Upper lobe of left lung (tissue), 6 donors: ENCODE measurements at places on chromosomes 5 and 9. TPM values are rescaled to one million over a fixed set of nuclear protein-coding genes. Genes with fewer than 3 reads are reported as not detected.
A peak's percentile ranks its signal among the peaks of the same experiment; 100 is the strongest.

CDO1 gene
- 4.2 TPM for total RNA-seq

SH3GL2 gene
- total RNA-seq: 1.5 TPM

QRFP gene
- not detected for total RNA-seq

SOX30 gene
- total RNA-seq: 0.17 TPM

SLC34A1 gene
- not detected for total RNA-seq

- no peak for DNase-seq
- no peak overlapping the region for H3K4me3 ChIP-seq
- no peak overlapping the region for H3K27ac ChIP-seq
- no peaks in the 10 kb centered on the region for H3K36me3 ChIP-seq
- H3K4me1 ChIP-seq: peaks cover 34% of the 10 kb centered on the region
- no peaks in the 10 kb centered on the region for H3K27me3 ChIP-seq
These were observed 2.3 kb upstream of the RPL26L1 start for GRCh38 chr5:172956936-172957335.

DNA sequence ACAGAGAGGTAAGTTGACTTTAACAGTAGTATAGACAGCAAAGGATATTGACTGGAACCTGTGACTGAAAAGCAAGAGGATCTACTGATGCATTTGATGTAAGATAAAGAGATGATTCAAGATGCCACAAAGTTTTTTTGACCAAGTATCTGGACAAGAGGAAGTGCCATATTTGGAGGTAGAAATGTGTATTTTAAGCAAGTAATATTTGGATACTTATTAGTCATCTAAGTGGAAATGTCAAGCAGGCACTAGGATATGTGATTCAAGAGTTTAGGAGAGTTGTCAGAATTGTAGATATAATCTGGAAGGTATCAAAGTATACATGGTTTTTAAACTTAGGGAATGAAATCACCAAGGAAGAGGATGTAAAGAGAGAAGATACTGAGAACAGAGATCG is 686.1 kb upstream of the CHD1 start:
- no peak overlapping the region for H3K27ac ChIP-seq
- H3K4me1 ChIP-seq: no peaks in the 10 kb centered on the region
- no peaks in the 10 kb centered on the region for H3K36me3 ChIP-seq
- no peak for DNase-seq
- no peak overlapping the region for H3K4me3 ChIP-seq

DNA sequence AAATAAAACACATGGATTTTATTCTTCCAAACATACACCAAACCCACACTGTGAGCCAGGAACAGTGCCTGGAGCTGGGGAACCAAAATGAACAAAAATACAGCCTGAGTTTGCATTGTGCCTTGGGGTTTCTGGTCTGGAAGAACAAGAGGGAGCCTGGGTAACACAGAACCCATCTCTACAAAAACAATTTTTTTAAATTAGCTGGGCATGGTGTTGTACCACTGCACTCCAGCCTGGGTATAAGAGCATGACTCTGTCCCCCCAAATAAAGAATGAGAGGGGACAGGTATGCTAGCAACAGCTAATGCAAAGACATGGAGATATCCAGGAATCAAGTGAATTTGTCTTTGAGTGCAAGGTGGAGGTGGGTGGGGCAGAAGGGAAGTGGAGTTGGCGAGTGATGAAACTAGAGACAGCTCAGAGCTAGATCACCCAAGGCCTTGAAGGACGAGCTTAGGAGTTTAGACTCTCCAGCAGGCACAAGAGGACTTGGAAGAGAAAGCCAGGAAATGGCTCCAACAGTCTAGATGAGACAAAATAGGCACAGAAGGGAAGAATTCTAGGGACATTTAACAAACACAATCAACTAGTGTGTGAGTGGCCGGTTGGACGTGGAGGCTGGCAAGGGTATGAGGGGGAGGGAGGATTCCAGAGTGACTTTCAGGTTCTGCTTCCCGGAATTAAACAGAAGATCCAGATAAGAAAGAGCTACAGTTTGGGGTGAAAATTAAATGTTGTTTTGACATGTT is 47.4 kb downstream of the FNBP1 start:
- peak overlapping the region; percentile 77 for H3K27ac ChIP-seq
- H3K4me3 ChIP-seq: no peak overlapping the region

GRCh38 chr5:156126716-156127115 is 200.2 kb upstream of the SGCD start:
- H3K27ac ChIP-seq: no peak overlapping the region
- H3K36me3 ChIP-seq: no peaks in the 10 kb centered on the region
- no peaks in the 10 kb centered on the region for H3K4me1 ChIP-seq

- H3K27me3 ChIP-seq: no peaks in the 10 kb centered on the region
- no peak overlapping the region for H3K27ac ChIP-seq
- H3K36me3 ChIP-seq: no peaks in the 10 kb centered on the region
- peak; percentile 24 for DNase-seq
- no peak overlapping the region for H3K4me3 ChIP-seq
These were observed 25.8 kb downstream of the CDC25C start for GRCh38 chr5:138305797-138306196.

GRCh38 chr5:178308541-178309092 is 76.0 kb upstream of the PHYKPL start:
- H3K36me3 ChIP-seq: no peaks in the 10 kb centered on the region
- no peaks in the 10 kb centered on the region for H3K27me3 ChIP-seq
- H3K27ac ChIP-seq: no peak overlapping the region
- DNase-seq: no peak

DNA sequence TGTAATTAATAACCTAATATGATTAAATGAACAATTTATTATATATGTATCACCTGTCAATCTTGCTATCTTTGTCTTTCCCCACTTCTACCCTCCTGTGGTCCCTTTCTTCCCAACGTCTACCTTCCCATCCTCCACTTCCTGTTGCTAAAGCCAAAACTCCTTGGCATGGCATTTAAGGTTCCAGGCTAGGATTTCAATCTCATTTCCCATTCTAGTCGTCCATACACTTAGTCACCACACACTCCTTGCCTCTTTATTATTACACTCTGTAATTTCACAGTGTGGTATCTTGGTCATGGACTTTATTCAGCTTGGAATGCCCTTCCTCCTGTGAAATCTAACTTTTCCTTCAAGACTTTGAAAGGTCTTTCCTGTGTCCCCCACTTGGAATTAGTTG is 115.3 kb downstream of the SEMA6A start:
- H3K27me3 ChIP-seq: no peaks in the 10 kb centered on the region
- peak overlapping the region; percentile 13 for H3K27ac ChIP-seq
- H3K4me1 ChIP-seq: peaks cover 4% of the 10 kb centered on the region
- H3K4me3 ChIP-seq: no peak overlapping the region
- DNase-seq: no peak

DNA sequence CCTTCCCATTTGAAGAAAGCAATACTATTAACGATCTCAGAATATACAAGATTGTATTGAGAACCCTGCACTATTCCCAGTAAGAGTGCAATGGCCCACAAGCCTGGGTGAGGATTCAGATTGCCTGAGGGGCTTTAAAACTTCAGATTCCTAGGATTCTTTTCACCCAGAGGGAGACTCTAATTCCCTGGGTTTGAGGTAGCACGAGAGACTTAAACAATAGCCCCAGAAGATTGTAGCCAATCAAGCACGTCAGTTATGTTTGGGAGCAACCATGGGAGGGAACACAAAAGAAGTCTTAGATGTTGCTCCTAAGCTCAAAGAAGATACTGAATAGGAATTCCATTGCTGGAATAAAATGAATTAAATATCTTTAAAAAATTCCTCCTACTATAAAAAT is 17.9 kb downstream of the MRPS27 start:
- H3K4me3 ChIP-seq: no peak overlapping the region
- DNase-seq: no peak
- no peaks in the 10 kb centered on the region for H3K27me3 ChIP-seq
- H3K27ac ChIP-seq: no peak overlapping the region
- peaks cover 5% of the 10 kb centered on the region for H3K36me3 ChIP-seq
- H3K4me1 ChIP-seq: peaks cover 6% of the 10 kb centered on the region

DNA sequence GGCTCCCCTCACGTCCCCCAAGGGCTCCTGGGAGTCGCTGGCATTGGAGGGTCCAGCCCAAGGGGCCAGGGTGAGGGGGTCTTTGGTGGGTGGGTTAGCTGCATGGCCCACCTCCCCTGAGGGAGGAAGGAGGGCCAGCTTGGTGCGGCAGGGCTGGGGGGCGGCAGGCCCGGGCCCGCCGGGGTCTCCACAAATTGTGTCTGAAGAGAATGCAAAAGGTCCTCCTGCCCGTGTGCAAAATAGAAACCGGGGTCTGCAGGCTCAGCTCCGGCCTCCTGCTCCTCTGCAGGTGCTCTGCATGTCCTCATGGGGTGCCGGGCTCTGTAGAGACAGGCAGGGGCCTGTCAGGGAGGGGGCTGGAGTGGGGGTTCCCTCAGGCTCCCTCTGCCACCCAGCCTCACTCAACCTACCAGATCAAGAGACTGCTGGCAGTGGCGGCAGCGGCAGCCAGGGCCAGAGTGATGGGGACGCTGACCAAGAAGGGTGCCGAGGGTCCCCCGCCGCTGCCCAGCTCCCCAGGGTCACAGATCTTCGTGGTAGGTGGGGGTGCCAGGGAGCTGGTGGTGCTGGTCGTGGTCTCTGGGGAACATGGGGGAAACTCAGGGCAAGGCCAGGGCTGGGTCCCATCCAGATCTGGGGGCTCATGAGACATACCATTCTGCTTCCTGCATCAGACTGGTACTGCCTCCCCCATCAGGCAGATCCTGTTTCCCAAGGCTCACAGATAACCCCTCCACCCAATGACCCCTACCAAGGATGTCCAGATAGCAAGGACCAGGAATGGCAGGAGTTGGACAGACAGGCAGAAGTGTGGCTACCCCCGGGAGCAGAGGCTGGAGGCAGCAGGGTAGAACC is 29.2 kb upstream of the ENHO start:
- no peaks in the 10 kb centered on the region for H3K27me3 ChIP-seq
- DNase-seq: peak; percentile 14
- no peaks in the 10 kb centered on the region for H3K4me1 ChIP-seq
- no peak overlapping the region for H3K4me3 ChIP-seq
- H3K36me3 ChIP-seq: no peaks in the 10 kb centered on the region

GRCh38 chr5:82855893-82856550 is 221.2 kb downstream of the TMEM167A start:
- H3K4me3 ChIP-seq: no peak overlapping the region
- no peaks in the 10 kb centered on the region for H3K36me3 ChIP-seq
- H3K27ac ChIP-seq: no peak overlapping the region
- H3K27me3 ChIP-seq: no peaks in the 10 kb centered on the region
- H3K4me1 ChIP-seq: no peaks in the 10 kb centered on the region
- DNase-seq: no peak

DNA sequence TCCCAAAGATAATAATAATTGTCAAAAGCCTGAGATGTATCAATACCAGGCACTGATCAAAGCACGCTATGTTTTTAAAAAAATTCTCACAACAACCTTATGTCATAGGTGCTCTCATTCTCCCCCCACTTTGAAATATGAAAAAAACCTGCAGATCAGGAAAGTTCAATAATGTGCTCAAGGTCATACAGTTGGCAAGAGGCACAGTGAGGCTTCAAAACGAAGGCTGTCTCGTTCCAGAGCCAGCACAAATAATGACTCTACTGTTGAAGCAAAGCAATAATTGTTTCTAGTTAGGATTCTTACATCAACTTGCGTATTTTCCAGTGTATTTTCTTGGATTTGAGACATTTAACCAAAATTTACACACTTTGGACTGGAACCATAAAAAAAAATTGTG is 88.3 kb downstream of the RAB3C start:
- no peak overlapping the region for H3K4me3 ChIP-seq
- no peaks in the 10 kb centered on the region for H3K27me3 ChIP-seq

DNA sequence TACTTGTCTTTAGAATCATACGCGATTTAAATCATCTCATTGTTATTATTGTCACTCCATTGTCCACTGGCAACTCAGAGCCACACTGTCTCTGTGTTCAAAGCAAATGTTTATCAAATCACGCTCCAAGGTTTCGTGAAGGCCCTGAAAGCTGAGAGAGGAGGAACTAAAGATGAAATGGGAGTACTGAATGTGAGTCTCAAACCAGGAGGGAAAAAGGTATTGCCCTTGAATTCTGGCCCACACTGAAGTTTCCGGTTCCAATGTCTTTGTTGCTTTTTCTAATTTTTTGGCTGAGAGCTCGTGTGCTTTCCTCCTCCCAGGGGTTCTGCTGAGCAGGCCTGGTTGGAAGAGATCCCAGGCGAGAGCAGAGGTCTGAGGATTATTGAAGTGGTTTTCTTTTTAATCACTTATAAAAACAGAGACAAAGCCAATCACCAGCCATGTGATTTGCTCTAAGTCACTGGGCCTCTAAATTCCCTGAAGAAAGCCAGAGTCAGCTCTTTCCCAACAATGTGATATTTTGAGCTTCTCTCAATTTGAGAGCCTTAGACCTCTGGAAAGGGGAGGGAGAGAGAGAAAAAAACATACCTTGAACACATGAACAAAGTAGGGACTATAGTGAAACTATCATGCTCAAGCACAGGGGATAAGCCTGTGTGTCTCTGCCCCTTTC is 420.8 kb upstream of the GRAMD2B start:
- no peaks in the 10 kb centered on the region for H3K4me1 ChIP-seq
- H3K36me3 ChIP-seq: no peaks in the 10 kb centered on the region
- H3K27me3 ChIP-seq: no peaks in the 10 kb centered on the region
- H3K27ac ChIP-seq: peak overlapping the region; percentile 38
- H3K4me3 ChIP-seq: no peak overlapping the region

DNA sequence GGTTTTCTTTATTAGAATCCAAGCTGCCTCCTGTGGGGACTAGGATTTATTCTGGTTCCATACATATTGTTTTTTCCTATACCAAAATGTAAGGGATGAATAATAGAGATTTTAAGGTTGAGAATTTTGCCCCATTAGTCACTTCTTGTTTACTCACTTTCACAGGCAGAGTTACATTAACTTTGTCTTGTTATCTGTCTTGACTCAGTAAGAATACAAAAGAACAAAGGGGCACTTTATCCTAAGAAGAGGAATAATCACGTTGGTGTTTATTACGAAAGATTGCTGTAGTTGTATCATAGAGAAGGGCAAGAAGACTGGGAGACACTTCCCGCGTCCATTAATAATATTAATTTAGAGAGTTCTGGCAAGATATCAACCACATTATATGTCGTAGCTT is 599.7 kb upstream of the FTMT start:
- H3K4me1 ChIP-seq: no peaks in the 10 kb centered on the region
- H3K27me3 ChIP-seq: no peaks in the 10 kb centered on the region
- H3K36me3 ChIP-seq: no peaks in the 10 kb centered on the region
- no peak for DNase-seq
- no peak overlapping the region for H3K4me3 ChIP-seq

- no peaks in the 10 kb centered on the region for H3K27me3 ChIP-seq
- peaks cover 49% of the 10 kb centered on the region for H3K36me3 ChIP-seq
- DNase-seq: no peak
These were observed 168.3 kb upstream of the OTULINL start for GRCh38 chr5:14413331-14413750.

GRCh38 chr9:132669319-132669697 is 475 bp downstream of the DDX31 start:
- H3K27ac ChIP-seq: peak overlapping the region; percentile 97
- peaks cover 39% of the 10 kb centered on the region for H3K4me1 ChIP-seq
- H3K27me3 ChIP-seq: no peaks in the 10 kb centered on the region
- DNase-seq: no peak

GRCh38 chr9:127742435-127743088 is 7.5 kb upstream of the TOR2A start:
- DNase-seq: peak; percentile 39
- no peak overlapping the region for H3K27ac ChIP-seq
